ENCODE measurements at places on chromosomes 4 and X.

DNA sequence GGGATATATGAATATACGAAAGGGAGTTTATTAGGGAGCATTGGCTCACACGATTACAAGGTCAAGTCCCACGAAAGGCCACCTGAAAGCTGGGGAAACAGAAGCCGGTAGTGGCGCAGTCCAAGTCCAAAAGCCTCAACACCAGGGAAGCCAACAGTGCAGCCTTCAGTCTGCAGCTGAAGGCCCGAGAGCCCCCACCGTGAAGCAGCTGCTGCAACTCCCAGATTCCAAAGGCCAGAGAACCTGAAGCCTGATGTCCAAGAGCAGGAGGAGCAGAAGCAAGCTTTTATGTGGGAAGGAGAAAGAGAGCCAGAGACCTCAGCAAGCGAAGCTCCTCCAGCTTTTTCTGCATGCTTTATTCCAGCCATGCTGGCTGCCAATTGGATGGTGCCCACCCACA, 275.8 kb downstream of the PTTG2 start:
- DNase-seq, result no peak

- peak; percentile 30 for DNase-seq
Measured at GRCh38 chrX:103464072-103464773, 55.1 kb downstream of the RAB40A start.

DNA sequence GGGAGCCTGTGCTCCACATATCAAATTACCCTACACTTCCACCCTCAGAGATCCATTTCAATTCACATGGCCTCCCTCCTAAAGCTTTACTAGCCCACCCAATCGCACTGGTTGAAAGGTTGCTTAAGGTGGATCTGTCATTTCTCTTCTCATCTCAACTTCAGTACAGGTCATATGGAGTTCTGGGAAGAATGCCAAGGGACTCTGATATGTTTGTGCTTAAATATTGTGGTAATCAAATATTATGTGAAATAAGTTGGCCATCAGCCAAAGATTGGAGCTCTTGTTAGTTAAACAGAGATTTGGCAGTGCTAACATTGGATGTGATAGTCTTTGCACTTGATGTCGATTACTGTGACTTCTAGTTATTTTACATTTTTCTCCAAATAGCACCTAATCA, 20.5 kb downstream of the SEPTIN6 start:
- no peak for DNase-seq

DNA sequence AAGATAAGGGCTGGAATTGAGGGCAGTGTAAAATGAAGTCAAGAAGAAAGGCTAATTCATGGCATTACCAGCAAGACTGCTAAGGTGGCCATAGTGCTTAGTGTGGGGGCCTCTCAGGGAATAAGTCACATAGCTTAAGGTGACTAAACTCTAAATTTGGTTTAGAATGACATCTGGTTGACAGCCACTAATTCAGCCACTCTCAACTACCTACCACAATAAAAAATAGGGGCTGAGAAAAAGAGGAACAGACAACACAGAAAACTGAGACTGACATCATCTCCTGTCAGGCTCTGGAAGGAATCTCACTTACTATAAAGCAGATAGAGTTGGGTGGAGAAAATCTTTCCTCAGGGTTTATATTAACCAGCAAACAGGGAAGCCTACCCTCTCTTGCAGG, 96.9 kb downstream of the CHRDL1 start:
- peak; percentile 19 for DNase-seq

GRCh38 chrX:20594985-20595384, 328.3 kb upstream of the RPS6KA3 start:
- no peak for DNase-seq

DNA sequence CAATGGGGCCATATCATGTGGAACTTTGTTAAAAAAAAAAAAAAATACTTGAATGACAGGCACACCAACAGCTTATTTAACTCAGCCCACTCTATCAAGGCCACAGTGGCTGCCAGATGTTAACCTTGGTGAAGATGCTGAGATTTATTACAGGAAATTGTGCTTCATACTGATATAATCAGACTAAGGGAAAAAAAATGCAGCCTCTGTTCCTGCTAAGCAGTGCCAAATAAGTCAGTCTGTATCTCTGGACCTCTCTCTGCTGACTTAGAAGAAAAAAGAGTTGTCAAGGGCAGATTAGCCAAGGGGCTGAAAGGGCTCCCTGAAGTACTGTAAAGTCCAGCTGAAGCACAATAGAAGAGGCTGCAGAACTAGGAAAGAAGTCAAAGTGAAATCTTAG, 677.7 kb upstream of the HTR2C start:
- DNase-seq, result no peak

DNA sequence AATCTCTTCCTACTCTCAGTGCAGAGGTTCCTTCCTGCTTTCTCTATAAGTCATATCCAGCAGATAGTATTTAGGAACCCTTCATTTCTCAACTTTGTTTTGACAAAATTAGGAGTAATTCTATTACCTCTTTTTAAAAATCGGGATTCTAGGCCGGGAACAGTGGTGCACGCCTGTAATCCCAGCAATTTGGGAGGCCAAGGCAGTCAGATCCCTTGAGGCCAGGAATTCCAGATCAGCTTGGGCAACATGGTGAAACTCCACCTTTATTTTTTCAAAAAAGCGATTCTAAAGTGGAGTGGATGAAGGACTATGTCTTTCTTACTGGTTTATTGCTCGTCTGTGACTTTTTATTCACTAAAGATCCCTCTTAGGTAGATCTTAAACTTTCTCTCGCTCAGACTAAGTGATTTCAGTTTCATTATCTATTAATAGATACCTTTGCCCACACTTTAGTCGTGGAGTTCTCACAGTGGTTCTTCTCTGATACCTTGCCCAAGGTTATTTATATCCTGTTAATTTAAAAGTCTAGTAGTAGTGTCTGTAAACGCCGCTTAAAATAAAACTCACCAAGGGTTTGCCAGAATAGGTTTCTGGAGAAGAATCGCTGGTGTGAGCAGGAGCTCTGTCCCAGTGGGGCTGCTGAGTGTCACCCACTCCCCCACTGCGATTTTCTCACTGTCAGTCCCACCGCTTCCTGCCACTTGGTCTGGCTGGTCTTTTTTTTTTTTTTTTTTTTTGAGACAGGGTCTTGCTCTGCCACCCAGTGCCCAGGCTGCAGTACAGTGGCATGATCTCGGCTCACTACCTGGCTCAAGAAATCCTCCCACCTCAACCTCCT, 27.0 kb upstream of the TMEM131L start:
- no peak for DNase-seq

DNA sequence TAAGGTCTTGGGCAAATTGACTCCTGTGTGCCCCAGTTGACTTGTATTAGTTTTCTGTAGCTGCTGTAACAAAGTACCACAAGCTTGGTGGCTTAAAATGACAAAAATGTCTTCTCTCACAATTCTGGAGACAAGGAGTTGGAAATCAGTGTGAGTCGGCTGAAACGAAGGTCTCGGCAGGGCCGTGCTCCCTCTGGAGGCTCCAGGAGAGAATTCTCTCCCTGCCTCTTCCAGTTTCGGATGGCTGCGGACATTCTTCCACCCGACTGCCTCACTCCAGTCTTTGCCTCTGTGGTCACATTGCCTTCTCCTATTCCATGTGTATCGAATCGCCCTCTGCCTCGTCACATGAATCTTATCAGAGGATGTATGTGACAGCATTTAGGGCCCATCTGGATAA, 66.0 kb upstream of the PHOX2B start:
- DNase-seq, result no peak

- no peak for DNase-seq
Measured at GRCh38 chr4:153160821-153161220, 43.4 kb upstream of the TRIM2 start.

Measured in Kasumi-1 (cell line).